ENCODE measurements at places on chromosomes 5 and 9. TPM values are rescaled to one million over a fixed set of nuclear protein-coding genes. Genes with fewer than 3 reads are reported as not detected.

DNA sequence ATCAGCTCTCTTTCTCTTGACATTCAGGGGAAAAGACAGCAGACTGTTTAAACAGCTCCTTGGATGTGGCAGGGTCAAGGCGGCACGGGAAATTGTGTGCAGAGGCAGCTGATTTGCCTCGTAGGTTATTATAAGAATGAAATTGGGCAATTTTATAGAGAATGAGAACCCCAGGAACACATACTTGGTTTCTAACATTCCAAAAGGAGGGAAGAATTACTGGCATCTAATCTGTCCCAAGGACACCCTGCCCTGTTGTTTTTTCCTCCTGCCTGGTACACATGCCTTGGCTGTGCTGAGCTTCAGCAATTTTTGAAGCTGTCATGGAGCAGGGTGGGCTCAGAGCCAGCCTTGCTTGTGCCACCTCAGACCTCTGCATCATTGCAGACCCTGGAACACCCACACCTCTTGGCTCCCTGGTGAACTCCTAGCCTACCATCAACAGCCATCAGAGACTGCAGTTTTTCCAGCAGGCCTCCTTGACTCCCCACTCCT, 143.6 kb downstream of the BOD1 start:
- DNase-seq = no peak

GRCh38 chr5:123115020-123115419, 26.0 kb downstream of the PRDM6 start:
- no peak for DNase-seq

PGM5 gene
- 124 TPM for total RNA-seq

DNA sequence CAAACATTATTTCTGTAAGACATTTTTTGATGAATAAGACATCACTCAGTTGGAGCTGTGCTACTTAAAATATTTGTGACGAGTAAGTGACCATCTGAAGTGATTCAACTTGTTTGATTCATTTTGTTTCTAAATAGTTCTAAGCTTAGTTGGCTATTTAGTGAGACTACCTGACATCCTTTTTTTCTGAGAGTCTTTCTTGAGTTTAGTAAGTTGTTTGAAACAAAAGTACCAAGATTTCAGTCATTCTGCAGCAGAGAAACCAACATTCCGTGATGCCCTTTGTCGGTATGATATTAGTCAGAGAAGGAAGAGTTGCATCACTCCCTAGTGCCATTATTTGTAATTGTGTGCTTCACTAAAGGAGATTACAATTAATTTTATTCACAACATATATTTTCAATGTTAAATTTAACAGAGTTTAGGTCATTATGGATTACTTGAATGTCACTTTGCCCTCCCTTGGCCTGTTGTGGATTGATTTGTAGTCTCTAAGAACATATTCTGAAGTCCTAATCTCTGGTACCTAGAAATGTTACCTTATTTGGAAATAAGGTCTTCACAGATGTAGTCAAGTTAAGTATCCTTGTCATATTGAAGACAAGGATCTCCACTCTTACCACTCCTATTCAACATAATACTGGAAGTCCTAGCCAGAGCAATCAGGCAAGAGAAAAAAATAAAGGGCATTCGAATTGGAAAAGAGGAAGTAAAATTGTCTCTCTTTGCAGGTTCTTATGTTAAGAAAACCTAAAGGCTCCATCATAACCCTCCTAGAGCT, 212.2 kb downstream of the PCSK1 start:
- DNase-seq = no peak

TMEM215 gene
- total RNA-seq = not detected

GRCh38 chr5:181099602-181100086, 31.3 kb downstream of the OR2V1 start:
- no peak for DNase-seq

DNA sequence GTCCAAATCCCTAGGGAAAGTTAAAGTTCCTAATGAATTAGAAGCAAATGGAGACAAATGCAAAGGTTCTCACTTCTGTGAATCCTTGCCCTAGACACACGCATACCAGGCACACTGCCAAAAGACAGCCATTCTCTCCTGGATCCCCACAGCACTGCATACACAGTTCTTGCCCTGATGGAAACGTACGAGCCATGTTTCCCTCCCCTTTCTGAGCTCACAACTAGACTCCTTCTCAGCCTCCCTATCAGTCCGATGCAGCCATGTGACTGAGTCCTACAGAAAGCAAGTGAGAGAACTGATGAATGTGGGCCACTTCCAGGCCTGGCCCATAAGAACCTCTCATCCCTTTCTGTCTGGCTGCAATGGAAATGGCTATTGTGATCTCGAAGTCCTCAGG, 92.0 kb downstream of the ZNF608 start:
- DNase-seq = no peak

GRCh38 chr5:97839341-97840086, 656.5 kb upstream of the RIOK2 start:
- no peak for DNase-seq

MTX3 gene
- total RNA-seq = 11.8 TPM

DNA sequence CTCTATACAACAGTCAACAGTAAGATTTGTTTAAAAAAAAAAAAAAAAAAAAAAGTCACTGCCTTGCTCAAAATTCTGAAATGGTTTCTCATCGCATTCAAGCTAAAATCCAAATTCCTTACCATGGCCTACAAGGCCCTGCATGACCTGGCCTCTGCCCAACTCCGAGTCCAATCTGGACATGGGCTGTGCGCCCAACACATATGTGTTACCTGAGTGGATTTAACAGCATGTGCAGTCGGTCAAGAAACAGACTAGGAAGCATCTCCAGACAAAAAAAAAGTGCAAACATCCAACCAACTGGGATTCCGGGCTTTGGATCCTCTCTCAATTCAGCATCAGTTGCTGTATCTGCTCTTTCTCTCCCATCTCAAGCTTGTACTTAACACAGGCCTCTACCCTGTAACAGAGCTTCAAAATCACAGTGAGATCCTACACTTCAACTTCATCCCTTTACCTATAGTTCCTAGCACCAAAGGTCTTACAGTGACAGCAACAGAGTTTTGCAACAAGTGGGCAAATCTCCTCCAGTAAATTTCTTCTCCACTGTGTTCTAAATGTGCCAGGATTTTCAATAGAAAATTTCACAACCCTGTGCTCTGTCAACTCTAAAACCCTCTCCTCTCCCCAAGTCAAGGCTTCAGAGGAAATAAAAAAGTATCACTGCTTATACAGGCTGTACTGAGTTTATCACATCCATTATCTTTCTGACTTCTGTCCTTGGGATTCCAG, 19.6 kb downstream of the ZNF608 start:
- no peak for DNase-seq

PCDHGB5 gene
- 18.2 TPM for total RNA-seq

DNA sequence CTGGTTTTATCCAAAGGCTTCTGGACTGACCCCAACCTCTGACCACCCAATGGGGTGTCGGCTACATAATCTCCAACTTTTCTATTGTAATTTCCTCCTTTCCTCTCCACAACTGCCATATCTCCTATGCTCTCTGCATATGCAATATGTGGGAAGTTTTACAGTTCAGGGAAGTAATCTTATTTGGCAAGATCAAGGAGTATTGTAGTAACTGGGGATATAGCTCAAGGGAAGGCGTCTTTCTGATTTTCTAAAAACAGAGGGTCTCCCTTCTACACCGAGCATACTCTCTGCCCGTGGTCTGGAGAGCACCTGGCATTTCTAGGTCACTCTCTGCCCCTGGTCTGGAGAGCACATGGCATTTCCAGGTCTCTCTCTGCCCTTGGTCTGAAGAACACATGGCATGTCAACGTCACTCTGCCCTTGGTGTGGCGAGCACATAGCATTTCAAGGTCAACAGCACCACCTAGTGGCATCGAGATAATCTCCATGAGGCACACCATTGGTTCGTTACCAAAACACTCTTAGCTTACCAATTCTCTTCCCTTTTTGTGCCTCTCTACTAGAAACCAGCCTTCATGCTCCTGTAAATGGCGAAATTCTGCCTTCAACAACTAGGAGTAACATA, 616.4 kb upstream of the NUDT12 start:
- DNase-seq = no peak

DNA sequence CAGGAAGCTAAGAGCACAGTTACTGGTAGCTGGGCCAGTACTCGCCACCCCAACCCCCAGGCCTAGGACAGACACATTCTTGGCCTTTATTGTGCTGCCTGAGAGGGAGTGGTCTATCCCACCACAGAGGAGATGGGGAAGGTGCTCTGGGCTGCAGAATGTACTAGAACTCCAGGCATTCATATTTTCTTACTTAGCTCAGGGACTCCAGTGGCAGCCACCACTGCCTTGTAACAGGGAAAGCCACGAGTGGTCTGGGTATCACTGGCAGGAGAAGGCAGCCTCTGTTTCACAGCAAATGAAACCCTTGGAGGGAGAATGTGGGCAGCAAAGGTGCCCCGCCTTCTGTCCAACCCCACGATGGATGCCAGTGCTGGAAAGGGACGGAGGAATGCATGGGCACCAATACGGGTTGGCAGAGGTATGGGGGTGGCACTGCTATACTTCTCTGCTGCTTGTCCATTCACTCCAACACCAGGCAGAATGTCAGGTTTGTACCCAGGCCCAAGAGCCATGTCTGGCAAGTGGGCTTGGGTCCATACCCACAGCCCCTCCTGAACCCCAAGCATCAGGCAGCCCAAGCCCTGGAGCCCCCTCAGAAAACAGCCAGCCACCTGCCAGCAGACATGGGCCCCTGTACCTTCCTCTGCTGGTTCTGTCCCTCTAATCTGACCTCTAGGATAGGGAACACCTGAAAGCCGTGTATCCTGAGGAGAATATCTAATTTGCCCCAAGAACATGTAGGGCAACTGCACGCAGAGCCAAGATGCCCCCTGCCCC, 4.6 kb downstream of the SEPTIN8 start:
- no peak for DNase-seq

C1QTNF3 gene
- 5.6 TPM for total RNA-seq

DNA sequence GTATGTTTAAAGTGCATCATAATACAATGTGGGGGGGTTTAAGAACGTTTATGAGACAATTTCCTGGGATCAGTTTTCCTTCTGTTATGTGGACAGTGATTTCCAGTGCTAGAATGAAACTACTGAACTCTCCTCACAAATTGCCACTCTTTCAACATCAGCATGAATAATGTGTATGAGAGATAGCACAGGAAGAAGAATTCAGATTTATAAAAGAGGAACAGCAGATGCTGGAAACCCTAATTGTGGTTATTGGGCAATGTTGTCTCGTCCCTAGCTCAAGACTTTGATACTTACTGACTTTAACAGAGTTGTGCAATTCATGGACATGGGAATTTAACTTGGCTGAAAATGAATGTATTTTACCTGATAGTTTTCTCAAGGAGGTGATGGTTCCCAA, 410.8 kb upstream of the MEF2C start:
- DNase-seq = no peak

DNA sequence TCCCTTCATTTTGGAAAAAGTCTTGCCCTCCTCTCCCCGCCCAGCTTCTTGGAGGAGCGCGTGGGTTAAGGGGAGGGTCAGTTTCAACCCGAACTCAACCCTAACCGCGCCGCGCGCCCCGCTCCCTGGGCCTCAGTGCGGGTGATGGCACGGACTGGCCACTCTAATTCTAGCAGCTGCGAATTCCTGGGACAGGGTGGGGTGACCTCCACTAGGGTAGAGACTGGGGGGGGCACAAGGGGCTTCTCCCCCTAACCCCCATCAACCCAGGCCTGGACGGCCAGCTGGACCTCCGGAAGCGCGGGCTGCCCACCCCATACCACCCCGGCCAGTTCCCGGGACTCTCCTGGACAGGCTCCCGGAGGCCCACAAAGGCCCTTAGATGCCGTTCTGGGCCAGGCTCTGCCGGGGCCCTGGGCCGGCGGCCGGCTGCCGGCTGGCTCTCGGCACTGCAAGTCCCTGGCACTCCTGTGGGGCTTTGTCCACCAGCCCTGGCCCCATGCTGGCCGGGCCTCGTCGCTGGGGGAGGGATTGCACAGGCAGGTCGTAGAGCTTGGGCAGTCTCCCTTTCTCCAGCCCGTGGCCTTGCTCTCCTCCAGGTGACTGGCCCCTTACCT, 7.2 kb upstream of the PSD2 start:
- DNase-seq = no peak

ZDHHC21 gene
- 16.3 TPM for total RNA-seq

PRDM9 gene
- not detected for total RNA-seq

Data from aorta (tissue), 5 donors.